ENCODE measurements at places on chromosomes 7 and 10. TPM values are rescaled to one million over a fixed set of nuclear protein-coding genes. Genes with fewer than 3 reads are reported as not detected.

TRIM73 gene
- 6.5 TPM for total RNA-seq

DIP2C gene
- total RNA-seq: 26.8 TPM

SEMA3C gene
- total RNA-seq: 111 TPM

OPN4 gene
- total RNA-seq: not detected

GNAT3 gene
- total RNA-seq: not detected

GPR37 gene
- total RNA-seq: 1.6 TPM

PGAM1 gene
- total RNA-seq: 190 TPM

TMEM176A gene
- 30.7 TPM for total RNA-seq

CRPPA gene
- 3.6 TPM for total RNA-seq

VSTM4 gene
- total RNA-seq: 16.0 TPM

ACSL5 gene
- 117 TPM for total RNA-seq

GJC3 gene
- total RNA-seq: not detected

GIMAP4 gene
- total RNA-seq: 23.5 TPM

LOXL4 gene
- total RNA-seq: 3.0 TPM

SERPINE1 gene
- total RNA-seq: 4.3 TPM

TNS3 gene
- 48.7 TPM for total RNA-seq

OR9A2 gene
- not detected for total RNA-seq

Measured in ureter (tissue), 1 donor.